ENCODE measurements at places on chromosomes 12 and 14.

- DNase-seq = no peak
Observed at GRCh38 chr14:99670361-99671234, 13.5 kb upstream of the CYP46A1 start.

GRCh38 chr12:91975891-91976290, 169.8 kb downstream of the BTG1 start:
- no peak for DNase-seq

GRCh38 chr14:101770183-101770582, 8.7 kb downstream of the PPP2R5C start:
- DNase-seq = no peak

DNA sequence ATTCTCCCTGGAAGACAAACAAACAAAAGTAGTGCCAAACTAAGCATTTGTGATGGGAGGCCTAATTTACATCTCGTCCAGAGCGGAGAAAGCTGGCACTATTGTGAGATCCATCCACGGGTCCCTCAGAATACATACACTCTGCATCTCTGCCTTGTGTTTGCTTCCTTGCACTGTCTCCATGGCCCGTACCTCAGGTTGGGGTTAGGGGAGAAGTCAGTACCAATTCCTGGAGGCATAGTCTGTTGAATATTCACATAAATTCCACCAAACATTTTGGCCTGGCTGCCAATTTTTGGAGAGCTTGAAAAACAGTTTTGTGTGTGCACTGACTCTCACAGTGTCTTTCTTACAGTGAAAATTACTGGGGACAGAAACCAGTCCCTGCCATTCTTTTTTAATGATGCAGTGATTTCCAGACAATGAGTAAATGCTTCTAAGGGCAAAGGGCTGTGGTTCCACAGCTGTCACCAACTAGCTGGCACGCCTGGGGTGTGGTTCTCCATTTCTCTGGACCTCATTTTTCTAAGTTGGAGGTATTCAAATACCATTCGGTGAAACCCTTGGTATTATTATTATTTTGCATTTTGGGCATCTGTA, 119.7 kb upstream of the HIF1A start:
- DNase-seq = no peak

- DNase-seq = peak; percentile 35
Observed at GRCh38 chr12:52585946-52586345, 12.3 kb upstream of the KRT74 start.

- DNase-seq = no peak
Observed at GRCh38 chr12:114063435-114063834, 97.3 kb upstream of the RBM19 start.

GRCh38 chr12:63981343-63981742, 136.8 kb downstream of the SRGAP1 start:
- no peak for DNase-seq

- no peak for DNase-seq
Observed at GRCh38 chr12:93580682-93581081, 8.2 kb downstream of the SOCS2 start.

DNA sequence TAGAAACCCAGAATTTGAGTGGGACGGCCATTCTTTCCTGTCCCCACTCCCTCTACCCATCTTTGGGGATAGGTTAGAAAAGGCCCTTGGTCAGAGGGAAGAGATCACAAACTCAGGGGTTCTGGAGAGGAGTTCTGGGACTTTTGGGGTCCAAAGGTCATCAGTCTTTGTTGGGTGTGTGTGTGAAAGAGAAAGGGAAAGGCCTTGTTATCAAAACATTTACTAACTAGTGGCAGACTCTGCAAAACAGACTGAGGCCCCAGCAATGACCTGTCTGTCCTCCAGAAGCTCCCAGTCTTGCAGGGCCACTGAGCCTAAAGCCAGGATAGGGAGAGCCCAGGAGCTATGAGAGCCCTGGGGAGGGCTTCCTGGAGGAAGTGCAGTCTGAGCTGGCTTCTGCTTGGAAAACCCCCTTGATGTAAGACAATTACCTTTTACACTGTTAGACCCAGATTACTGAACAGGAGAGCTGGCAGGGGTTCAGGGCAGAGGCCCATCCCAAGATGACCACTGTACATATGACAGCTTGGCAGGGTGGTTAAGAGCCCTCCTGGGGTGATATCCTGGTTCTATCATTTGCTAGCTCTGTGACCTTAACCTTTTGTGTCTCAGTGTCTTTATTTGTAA, 429.1 kb upstream of the CCDC196 start:
- no peak for DNase-seq

GRCh38 chr12:130602251-130602650, 113.8 kb downstream of the RIMBP2 start:
- DNase-seq = no peak

DNA sequence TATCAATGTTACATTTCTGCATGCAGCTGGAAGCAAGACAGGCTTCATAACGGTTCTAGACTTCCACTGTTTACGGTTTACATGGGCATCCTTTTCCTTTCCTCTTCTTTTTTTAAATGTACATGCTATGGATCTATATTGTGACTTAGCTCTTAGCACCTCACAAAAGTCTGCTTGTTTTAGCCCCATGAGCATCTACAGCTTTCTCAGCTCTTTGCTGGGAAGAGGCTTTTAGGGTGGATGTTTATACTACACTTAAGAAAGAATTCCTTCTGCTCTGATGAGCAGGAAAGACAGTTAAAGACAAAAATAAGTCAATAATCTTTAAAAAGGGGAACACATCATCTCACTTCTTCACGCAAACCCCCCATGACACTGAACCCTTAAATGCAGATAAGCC, 51.4 kb downstream of the KICS2 start:
- no peak for DNase-seq

DNA sequence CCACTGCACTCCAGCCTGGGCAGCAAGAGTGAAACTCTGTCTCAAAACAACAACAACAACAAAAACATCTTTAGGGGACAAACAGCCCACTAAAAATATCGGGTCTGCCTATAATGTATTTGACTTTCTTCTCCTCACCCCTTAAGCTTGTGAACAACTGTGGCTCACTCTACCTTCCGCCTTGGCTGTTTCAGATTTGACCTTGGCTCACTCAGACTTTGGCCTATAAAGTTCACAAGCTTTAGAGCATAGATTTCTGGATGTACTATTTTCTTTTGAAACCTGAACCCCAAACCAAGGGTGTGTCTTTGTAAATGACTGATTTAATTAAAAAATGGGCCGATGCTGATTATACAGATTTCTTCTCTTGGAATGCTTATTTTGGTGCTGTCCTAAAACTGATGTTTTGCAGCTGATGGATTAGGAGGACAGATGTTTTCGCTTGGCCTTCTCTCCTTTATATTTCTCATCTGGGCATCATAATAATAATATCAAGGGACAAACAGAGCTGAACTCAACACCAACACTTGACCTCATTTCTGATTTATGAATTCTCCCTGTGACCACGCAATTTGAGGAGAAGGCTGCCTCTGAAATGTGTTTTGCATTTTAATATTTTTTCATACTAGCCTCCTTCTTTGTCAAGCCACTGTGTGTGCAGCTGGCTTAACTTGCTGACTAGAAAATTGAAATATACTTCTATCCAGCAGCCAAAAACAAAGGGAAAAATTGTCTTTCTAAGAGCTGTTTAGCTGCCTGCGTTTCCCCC, 40.2 kb upstream of the RASSF3 start:
- no peak for DNase-seq

DNA sequence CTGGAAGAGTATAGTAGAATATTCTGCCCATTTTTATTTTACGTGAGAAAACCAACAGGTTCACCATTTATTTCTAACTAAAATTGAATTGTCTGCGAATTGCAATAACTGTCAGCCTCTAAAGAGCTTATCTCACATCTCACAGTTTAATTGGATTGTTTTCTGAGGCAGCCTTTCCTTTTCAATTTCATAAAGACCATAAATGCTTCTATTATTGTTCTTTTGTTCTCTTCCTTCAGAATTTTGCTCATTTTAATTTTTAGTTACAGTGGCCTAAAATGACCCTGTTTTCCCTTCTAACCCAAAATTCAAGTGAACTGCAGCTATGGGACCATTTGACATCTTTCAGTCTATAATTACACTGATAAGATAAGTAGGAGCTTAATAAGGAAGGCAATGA, 147.6 kb downstream of the KLHL28 start:
- DNase-seq = no peak

- DNase-seq = no peak
Observed at GRCh38 chr12:44703182-44703910, 172.8 kb downstream of the NELL2 start.

GRCh38 chr14:69753860-69754259, 13.1 kb upstream of the SRSF5 start:
- DNase-seq = no peak

GRCh38 chr14:91405241-91405721, 12.3 kb downstream of the CCDC88C start:
- DNase-seq = no peak

GRCh38 chr14:99731547-99732435, 47.7 kb downstream of the CYP46A1 start:
- DNase-seq = no peak

DNA sequence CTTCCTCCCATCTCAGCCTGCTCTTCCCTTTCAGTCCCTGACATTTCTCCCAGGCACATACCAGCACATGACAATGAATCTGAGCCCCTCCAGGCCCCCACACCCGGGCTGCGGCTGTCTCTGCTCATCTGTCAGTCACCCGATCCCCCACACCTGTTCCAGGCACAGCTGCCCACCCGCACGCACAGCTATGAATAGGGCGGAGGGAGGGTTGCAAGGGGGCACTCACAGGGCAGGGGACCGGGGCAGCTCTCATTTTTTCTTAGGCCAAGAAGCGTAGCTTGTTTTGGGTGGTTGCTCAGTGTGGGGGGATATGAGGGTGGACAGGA, 43.7 kb upstream of the TSPAN9 start:
- no peak for DNase-seq

DNA sequence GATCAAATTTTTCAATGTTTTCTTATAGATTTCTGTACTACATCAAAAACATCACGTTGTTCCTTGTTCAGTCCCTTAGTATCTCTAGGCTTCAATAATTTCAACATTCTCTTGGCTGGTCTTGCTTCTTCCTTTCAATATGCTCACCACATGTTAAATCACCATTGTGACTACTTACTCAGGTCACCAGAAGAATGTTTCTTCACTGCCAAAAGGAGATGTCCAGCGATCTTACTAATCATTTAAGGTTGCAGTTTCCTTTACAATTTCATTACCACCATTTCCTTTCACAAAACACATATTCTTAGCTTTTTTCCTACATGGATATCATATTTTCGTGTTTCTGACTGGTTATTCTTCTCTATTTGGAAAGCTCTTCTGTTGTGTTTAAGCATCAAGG, 363.8 kb downstream of the NAV3 start:
- no peak for DNase-seq

DNA sequence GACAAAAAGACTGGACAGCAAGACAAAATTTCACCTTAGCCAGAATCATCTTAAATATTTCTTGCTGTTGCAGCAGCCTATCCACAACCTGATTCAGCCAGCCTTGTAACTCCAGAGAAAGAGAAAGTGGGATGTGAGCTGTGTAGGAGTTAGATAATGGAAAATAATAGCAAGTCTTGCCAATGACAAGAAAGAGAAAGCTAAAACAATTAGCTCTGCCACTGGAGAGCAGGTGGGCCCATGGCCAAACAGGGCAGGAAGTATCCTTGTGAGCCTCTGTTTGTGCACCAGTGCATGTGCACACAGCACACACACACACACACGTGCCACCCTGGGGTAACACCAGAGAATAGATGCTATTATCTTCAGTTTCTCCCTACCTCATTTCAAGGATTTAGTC, 106.0 kb upstream of the CCDC196 start:
- no peak for DNase-seq

DNA sequence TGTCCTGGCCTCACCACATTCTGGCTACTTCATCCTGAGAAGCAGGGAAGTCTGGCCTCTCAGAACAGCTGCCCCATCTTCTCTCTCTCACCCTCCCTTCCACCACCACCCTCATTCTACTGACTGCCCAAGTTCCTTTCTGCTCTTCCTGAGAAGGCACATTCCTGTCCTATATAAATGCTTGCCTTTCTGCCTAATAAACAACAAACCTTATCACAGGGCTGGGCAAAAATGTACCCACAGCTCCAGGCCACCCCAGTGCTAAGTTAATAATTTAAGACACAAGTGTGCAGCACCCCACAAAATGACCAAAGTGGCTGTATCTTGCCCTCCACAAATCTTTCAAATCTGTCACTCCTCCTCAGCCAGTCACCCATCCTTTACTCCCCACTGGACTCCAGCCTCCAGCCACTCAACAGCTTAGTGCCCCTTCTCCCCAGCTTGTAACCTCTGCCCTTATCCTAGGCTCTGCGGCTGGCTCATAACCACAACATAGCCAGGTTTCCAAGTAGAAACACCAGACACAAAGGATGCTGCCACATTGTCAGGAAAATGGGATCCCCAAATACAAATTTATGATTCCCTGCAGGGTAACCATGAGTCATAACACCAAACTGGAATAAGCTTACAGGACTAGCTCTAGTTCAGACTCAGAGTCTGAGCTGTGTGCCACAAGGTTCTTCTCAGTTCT, 15.0 kb downstream of the OXA1L start:
- no peak for DNase-seq

GRCh38 chr12:101694986-101695385, 2.5 kb upstream of the CHPT1 start:
- DNase-seq = no peak

GRCh38 chr12:52699373-52699772, 4.0 kb downstream of the KRT77 start:
- no peak for DNase-seq

DNA sequence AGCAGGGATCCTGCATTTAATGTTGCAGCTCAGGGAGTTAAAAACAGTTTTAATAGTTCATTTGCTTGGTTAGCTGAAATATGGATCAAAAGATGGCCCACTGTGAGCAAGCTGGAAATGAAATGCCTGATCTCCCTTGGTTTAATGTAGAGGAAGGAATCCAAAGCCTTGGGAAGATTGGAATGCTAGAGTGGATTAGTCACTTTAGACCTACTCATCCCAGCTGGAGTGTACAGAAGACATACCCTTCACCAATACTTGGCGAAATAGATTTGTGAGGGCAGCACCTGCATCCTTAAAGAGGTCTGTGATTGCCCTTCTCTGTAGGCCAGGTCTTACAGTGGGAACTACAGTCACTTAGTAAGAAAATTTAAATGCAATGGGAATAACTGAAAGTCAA, 58.0 kb upstream of the KRAS start:
- DNase-seq = no peak

GRCh38 chr12:112963227-112963861, 15.0 kb upstream of the OAS2 start:
- DNase-seq = no peak

DNA sequence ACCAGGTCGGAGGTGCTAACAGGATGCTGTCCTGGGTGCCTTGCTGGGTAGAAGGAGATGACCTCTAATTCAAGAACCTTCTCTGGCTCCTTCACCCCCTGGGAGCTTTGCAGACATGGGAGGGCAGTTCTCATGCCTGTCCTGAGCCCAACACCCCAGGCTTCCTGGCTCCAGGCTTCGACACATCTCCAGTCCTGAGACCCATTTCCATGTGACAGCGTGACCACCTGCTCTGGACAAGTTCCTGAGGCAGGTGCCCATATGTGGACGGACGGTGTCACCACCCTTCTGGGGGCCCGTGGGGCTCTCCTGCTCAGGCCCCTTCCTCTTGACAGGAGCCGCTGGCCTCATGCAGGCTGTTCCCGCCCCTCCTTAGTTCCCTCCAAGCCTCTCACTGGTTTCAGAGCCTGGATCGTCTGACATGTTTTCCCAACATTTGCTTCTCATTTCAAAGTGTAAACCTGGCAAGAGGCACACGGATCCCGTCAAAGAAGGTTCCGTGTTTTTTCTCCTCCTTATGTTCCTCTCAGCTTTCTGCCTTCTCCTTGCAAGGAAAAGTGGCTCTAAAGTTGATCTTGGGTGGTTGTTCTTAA, 291.9 kb upstream of the RTL1 start:
- DNase-seq = no peak

GRCh38 chr14:94049625-94050023, 23.5 kb downstream of the OTUB2 start:
- no peak for DNase-seq

- DNase-seq = no peak
Observed at GRCh38 chr12:100289038-100289437, 22.1 kb downstream of the SCYL2 start.
